ENCODE measurements at places on chromosomes 2 and 18.

DNA sequence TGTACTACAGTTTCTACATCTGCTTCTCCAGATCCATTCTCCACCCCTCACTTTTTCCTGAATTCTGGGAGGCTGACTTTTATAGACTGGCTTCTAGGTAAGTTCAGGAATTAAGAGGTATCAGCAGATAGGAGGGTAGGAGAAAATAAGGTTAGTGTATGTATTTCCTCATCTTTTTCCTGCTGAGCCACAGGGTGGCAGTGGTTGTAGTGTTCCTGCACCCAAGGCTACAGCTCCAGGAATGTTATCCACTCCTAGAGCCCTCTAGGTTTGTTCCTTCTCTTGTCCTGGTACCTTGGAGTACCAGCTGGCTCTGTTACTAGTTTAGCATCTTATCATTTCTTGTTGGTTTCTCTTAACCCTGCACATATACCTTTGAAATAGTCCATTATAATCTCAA is 40.7 kb upstream of the C2orf66 start:
- DNase-seq: no peak

GRCh38 chr2:182716650-182716979 is 558 bp downstream of the DNAJC10 start:
- DNase-seq: no peak

DNA sequence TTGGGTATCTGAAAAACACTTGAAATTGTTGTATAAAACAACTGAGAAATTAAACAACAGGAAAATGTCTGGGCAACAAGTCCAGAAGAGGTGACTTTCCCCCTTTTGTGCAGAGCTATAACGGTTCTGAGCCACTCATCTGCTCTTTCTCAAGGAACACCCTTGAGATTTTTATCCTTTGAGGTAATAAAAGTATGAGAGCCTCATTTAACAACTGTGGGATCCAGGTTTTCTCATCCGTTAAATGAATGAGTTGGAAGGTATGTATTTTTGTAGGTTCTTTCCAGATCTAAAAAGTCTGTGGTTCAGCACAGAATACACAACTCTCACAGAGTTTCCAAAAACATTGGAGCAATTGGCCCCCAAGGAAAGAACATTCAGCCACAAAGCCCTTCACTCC is 93.0 kb downstream of the ANKRD44 start:
- DNase-seq: no peak

GRCh38 chr2:84388133-84388532 is 70.9 kb downstream of the SUCLG1 start:
- no peak for DNase-seq

- no peak for DNase-seq
Measured at GRCh38 chr2:113829270-113829669, 60.6 kb upstream of the ACTR3 start.

GRCh38 chr18:73638709-73639108 is 508.9 kb downstream of the FBXO15 start:
- no peak for DNase-seq

- DNase-seq: no peak
Measured at GRCh38 chr2:43288417-43289305, 62.3 kb upstream of the ZFP36L2 start.

DNA sequence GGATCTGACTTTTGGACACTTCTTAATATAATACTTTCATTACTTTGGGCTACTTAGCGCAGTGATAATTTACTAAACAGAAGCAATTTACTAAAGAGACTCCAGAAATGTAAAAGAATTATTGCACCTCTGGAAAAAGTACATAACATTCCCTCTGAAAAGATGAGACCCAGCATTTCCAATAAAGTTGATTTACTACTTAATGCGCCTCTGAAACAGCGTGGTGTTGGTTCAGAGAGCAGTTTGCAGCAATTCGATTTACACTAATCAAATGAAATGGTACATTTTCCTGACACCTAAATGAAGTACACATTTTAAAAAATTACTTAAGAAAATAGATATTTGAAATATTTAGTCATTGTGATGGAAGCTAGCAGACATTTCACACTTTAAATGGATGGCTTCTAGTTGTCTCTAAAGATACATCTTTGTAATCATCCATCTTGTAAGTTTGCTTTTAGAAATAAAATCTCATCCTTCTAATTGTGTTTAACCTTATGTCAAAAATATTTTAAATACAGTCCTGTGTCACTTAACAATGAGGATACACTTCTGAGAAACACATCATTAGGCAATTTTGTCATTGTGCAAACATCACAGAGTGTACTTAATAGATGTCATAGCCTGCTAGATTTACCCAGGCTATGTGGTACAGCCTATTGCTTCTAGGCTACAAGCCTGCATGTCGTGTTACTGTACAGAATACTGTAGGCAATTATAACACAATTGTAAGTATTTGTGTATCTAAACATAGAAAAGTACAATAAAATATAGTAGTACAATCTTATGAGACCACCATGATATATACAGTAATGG is 284.6 kb upstream of the UBE2E3 start:
- no peak for DNase-seq

- no peak for DNase-seq
Measured at GRCh38 chr2:15472133-15472532, 89.0 kb downstream of the NBAS start.

DNA sequence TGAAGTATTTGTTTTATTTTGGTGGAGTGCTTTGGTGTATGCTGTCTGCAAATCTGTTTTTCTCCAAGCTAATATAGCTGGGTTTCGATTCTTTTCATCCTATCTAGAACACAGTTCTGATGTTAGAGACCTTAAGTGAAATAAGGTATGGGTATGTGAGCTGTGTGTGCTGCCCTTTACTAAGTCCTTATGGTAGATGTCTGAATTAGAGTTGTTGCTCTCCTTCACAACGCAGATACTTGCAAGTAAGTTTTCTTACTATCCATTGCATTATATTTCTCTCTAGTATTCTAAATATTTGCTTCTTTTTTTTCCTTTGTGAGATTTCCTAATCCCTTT is 38.6 kb downstream of the AGFG1 start:
- DNase-seq: no peak

Measured in amygdala (tissue), 56 donors.